Stimulated activated CD4-positive, alpha-beta T cell treated with anti-CD3 and anti-CD28 coated beads, TNF-alpha, amount 100 ng/mL, for 48 hours (primary cell): ENCODE measurements at places on chromosomes 4 and X.

DNA sequence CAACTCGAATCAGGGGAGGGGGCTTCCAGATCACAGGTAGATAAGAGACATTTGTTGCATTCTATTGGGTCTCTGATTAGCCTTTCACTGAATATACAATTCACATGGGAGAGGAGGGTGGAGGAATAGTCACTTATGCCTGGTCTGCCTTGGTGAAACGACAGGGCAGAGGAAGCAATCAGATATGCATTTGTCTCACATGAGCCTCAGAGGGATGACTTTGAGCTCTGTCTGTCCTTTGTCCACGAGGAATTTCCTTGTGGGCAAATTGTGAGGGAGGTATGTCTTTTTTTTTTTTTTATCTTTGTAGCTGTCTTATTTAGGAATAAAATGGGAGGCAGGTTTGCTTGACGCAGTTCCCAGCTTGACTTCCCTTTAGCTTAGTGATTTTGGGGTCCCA, 28.5 kb upstream of the TMSB4X start:
- DNase-seq = no peak

DNA sequence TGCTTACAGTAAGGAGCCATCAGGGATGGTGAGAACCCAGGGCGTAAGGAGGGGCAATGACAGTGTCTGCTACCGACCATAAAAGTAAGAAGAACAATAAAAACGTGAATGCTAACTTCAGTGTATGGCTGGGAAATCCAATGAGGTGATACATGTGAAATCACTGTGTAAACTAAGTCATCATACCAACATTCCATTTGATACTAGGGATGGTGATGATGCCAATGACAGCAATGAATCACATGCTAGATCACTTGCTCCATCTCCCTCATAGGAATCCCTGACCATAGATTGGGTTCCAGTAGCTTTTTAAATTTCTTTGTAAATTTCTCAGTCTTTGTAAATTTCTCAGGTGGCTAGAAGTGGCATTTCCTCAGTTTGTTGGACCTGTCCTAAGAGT, 146.3 kb downstream of the SMIM20 start:
- DNase-seq = no peak

DNA sequence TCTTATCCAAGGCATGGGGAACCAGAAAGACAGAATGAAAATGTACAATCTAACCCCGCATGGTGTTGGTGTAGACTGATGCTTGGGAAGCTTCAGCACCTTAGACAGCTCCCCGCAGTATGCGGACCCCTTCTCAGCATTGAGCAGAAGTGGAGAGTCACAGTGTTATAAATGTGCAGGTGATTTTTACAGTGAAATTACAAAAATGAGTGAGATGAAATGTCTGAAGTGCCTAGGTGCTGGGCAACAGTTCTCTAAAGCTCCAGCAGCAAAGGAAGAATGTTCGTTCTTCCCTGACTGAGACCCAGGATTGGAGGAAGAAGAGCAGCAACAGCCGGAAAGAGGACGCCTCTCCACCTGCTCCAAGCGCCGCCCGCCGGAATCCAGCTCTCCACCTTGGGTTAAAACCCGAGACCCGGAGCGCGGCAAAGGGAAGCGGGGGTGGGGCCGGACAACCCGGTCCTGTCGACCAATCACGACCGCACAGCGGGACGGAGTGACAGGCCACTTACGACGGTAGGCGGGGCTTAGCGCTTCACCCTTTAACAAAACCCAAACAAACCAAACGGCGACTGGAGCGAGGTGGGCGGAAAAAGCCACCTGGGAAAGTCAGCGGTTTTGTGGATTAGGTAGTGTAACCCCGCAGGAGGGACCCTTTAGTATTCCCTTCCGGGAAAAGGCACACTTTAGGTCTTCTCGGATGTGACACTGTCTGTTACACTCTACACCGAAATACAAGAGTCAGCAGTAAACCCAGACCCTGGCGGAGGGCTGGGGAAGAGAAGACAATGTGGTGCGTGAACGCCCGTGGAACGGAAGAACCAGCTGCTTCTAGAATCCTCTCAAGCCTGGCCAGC, at the start of gene GLRA3:
Gene GLRA3, minus strand, starts transcription at position 403 of the 857 bp plus-strand sequence. CDS start 436 bp downstream, outside the sequence.
- DNase-seq = no peak

DNA sequence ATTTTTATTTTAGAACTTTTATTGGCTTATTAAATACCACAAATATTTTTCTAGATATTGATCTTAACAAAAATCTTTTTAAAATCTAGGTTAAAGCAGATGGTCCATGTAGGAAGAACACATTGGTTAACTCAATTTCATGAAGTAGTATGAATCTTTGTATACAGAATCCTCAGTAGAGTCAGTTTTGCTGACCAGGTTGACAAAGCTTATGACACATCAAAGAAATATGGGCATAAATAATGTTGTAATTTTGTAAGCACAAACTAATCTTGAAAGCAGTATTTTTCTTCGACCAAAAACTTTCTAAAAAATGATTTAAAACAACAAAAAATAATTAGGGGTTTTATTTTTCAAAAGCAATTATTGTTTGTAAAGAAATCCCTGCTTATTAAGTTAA, 479.3 kb upstream of the PCDH10 start:
- DNase-seq = no peak
